Bronchial epithelial cell (primary cell): ENCODE measurements at places on chromosomes 6 and 20.

DNA sequence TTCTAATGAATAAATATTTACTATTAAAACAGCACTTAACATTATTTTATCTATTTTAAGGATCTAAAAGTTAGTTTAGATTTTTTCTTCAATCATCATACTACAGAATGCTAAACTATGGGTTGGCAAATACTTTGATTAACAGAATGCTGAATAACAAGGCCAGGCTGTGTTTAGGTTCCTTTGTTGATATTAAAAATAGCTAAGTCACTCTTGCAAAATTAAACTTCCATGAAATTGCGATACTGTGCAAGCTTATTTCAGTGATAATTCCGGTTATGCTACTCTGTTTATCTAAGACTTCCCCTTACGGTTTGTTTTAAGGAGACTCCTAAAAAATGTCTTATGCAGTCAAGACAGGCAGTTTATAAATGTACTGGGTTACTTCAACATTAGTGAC lies 2.8 kb downstream of the RNF24 start:
- DNase-seq: peak; percentile 37

GRCh38 chr6:2028457-2029038 lies 216.9 kb downstream of the GMDS start:
- DNase-seq: no peak

- DNase-seq: no peak
Observed at GRCh38 chr20:40359131-40359912, 329.7 kb downstream of the MAFB start.

DNA sequence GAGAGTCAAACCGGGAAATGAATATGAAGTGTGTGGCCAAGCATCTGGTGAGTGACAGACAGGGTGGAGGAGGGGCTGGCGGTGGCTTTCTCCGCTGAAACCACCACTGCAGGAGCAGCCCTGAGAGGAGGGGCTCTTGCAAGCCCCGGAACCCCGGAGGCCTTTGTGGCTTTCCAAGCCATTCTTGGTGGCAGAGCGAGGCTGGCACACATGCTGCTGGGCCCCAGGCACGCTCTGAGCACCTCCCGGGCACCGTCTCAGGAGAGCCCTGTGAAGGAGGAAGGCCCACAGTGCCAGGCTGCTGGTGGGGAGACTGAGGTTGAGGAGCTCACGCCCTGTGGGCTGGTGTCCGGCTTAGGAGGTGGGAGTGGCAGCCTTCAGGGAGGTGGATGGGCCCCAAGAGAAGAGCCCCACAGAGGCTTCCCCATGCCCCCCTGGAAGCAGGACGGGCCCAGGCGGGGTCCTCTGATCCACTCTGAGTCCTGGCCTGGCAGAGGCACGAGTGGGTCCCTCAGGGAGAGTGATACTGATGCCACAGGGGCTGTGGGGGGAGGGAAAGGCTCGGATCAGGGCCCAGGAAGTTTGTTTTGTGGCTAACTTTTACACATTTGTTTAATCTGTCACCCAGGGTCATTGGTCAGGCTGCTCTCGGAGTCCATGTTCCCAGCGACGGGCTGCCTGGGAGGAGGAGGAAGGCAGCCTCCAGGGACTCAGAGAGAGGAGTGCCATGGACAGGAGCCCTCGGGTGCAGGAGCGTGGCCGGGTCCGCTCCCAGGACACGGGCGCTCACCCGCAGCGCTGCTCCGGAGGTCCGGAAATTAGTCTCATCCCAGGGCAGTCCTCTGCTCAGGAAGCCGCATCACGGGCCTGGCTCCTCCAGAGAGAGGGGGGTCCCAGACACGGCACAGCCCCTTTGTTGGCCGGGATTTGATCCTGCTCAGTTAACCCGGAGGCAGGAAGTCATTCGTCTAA lies 170.7 kb downstream of the ERMARD start:
- no peak for DNase-seq

DNA sequence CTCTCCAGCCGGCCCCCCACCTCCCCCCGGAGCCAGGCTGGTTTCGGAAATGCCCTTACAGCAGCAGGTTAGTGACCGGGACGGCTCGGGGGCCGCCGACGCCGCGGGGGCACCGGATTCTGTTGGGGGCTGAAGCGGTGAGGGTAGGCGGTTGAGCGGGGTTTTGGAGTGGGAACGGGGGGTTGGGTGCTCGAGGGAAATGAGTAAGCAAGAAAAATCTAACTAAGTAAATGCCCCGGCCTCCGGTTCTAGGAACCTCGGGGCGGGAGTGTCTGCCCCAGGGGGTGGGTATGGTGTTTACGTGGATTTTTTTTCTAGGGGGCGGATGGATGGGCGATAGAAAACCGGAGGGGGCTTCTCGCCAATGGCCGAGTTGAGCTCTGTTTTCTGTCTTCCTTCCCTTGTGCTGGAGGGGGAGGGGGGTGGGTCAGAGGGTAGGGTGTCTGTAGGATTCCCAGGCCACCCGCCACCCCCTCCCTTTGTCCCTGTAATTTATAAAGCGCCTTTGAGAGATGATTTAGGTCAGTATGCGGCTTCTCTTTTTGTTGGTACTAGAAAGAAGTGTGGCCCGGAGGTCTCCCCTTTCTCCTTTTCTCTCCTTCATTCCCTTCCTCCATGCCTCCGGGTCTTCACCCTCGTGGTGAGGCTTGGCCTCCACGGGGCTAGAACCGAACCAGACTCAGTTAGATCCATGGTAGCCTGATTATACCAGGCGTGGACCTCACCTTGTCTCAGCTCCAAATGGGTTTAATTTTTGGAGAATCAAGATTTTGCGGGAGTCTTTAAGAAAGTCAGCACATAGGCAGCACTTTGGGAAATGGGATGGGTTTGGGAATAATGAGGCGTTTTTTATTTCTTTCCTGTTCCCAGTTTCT lies 2.3 kb downstream of the E2F3 start:
- peak; percentile 55 for DNase-seq

- no peak for DNase-seq
Observed at GRCh38 chr6:63186970-63187369, 24.3 kb upstream of the FKBP1C start.

DNA sequence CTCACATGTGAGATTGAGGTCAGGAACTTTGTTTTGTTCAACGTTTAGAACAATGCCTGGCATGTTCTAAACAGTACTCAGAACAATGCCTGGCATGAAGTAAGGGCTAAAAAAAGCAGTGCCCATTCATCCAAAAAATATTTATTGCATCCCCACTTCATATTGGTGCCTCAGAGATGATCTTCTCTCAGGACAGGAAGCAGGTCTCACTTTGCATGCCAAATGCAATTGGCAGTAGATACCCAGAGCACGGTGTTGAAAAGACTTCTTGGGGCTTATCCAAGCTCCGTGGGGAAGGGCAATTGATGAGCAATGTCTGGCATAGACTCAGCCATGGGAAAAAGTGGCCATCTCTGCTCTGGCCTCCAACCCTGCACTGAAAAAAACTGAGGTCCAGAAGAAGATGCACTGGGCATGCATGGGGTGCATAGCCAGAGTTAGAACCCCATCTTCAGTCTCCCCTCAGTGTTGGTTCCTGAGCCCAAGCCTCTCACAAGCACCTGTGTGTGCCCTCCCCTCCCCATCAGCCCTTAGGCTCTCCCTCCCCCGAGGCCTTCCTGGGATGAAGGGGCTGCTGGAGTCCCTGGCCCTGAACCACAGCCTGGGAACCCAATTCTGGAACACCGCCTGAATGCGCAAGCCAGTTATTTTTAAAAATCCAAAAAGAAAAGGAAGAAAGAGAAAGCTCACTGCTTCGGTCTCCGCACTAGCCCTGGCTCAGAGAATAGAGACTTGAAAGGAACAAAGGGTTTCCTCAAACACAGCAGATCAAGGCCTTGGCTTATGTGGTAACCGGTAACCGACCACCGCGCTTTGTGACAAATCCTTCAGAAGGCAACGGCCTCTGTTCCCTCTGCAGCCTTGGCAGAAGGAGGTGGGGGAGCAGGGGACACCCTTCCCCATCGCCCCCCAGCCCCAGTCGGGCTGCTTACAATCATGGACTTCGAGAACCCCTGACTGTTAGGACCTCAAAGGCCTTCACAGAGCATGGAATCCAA lies 78.5 kb upstream of the SIRPA start:
- DNase-seq: peak; percentile 85
